ENCODE measurements at places on chromosomes 11 and 22. TPM values are rescaled to one million over a fixed set of nuclear protein-coding genes. Genes with fewer than 3 reads are reported as not detected.
A peak's percentile ranks its signal among the peaks of the same experiment; 100 is the strongest.

The VWA5A gene
- 57.2 TPM for total RNA-seq

The DDI1 gene
- not detected for total RNA-seq

The OR2AG1 gene
- total RNA-seq = not detected

The PHETA2 gene
- total RNA-seq = 10.4 TPM

GRCh38 chr11:8375932-8376331 lies 112.3 kb upstream of the LMO1 start:
- no peaks in the 10 kb centered on the region for H3K36me3 ChIP-seq
- no peak overlapping the region for H3K27ac ChIP-seq
- no peaks in the 10 kb centered on the region for H3K4me1 ChIP-seq
- H3K27me3 ChIP-seq = no peaks in the 10 kb centered on the region

GRCh38 chr11:16361108-16361865 lies 4.9 kb upstream of the SOX6 start:
- H3K4me1 ChIP-seq = no peaks in the 10 kb centered on the region
- no peak overlapping the region for H3K27ac ChIP-seq
- H3K27me3 ChIP-seq = no peaks in the 10 kb centered on the region
- H3K36me3 ChIP-seq = no peaks in the 10 kb centered on the region
- DNase-seq = peak; percentile 19
- no peak overlapping the region for H3K4me3 ChIP-seq

DNA sequence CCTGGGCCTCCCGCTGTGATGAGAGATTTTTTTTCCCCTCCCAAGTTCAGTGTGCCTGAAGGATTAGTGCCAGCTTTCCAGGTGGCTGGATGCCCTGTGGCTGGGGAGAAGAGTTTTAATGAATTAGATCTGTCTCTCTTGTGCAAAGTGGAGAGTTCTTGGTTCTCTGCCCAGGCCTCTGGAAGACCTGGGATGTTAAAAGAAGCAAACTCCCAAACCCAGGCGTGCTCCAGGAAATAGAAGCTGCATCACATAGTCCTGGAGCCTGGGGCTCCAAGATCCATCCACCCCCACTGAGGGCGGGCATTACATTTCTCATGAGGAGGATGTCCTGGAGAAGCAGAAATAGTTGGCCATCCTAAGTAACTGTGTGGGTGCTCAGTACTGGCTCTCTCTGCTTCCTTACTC lies 30.6 kb downstream of the SDHAF2 start:
- H3K27me3 ChIP-seq = no peaks in the 10 kb centered on the region
- no peak for DNase-seq
- H3K36me3 ChIP-seq = no peaks in the 10 kb centered on the region
- no peak overlapping the region for H3K27ac ChIP-seq
- H3K4me3 ChIP-seq = no peak overlapping the region

- no peak overlapping the region for H3K4me3 ChIP-seq
- DNase-seq = no peak
- no peaks in the 10 kb centered on the region for H3K36me3 ChIP-seq
- no peaks in the 10 kb centered on the region for H3K4me1 ChIP-seq
- H3K27ac ChIP-seq = no peak overlapping the region
These were observed 103.3 kb upstream of the B3GAT1 start for GRCh38 chr11:134515081-134515960.

DNA sequence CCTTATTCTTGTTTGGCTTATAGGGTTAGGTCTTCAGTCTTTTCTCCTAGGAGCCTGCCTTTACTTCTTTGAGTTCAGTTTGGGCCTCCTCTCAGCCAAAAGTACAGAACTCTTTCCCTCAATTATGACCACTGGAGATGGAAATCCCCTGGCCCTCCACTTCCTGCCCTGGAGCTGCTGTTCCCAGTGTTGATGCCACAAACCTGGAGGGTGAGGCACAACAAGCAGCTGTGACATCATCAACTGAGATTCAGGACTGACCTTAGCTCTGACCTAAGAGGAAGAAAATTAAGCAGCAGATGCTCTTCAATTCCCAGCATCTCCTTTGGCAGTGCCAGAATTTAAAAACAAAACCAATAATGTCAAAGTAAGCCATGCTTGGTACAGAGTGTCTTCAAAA lies 3.0 kb downstream of the ABTB2 start:
- DNase-seq = no peak
- peak overlapping the region; percentile 73 for H3K4me3 ChIP-seq
- peaks cover 5% of the 10 kb centered on the region for H3K4me1 ChIP-seq
- H3K27ac ChIP-seq = no peak overlapping the region
- H3K27me3 ChIP-seq = peaks cover 11% of the 10 kb centered on the region

DNA sequence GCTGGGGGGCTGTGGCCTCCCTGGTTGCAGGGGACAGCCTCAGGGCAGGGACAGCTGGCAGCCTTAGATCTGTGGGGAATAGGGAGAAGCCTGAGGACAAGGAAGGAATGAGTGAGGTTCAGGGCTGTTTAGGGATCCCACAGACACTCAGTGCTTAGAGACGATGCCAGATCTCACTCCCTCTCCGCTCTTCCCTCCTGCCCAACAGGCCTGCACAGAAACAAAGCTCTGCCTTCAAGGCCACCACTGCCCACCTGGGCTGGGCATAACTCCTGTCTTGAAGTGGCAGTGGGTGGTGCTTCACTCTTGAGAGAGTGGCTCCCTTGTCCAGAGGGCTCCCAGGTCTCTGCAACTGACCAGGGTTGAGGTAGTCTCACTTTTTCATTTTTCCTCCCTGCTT lies 13.1 kb upstream of the CENATAC start:
- DNase-seq = no peak
- no peaks in the 10 kb centered on the region for H3K4me1 ChIP-seq
- H3K36me3 ChIP-seq = no peaks in the 10 kb centered on the region
- no peak overlapping the region for H3K4me3 ChIP-seq
- no peaks in the 10 kb centered on the region for H3K27me3 ChIP-seq

- no peak for DNase-seq
- H3K36me3 ChIP-seq = no peaks in the 10 kb centered on the region
- H3K27me3 ChIP-seq = no peaks in the 10 kb centered on the region
- no peaks in the 10 kb centered on the region for H3K4me1 ChIP-seq
- no peak overlapping the region for H3K27ac ChIP-seq
These were observed 30.6 kb downstream of the KIRREL3 start for GRCh38 chr11:126969865-126970479.

GRCh38 chr11:16982809-16983208 lies 31.4 kb downstream of the PLEKHA7 start:
- no peak for DNase-seq
- no peak overlapping the region for H3K4me3 ChIP-seq
- no peaks in the 10 kb centered on the region for H3K36me3 ChIP-seq
- no peaks in the 10 kb centered on the region for H3K27me3 ChIP-seq
- peak overlapping the region; percentile 82 for H3K27ac ChIP-seq

DNA sequence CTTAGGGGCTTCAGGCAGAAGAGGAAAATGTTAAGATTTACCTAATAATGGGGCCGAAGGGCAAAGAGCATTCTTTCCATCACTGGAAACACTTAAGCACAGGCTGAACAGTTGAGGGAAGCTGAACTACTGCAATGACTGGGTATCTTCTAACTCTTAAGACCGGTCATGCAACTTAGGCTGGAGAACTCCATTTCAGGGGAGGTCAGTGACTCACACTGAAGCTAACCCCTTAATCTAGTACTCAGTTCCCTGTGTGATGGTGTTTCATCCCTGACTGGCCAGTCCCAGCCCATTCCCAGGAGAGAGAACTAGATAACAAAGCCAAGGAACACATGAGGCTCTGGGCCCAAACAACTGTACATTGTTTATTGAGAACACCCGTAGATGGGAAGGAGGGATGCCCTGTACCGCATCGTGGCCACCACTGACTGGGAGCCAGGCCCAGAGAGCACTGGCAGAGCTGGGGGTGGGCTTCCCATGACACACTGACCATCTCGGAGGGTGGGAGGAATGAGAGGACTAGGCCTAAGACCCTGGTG lies 10.5 kb downstream of the RPL27A start:
- peaks cover 6% of the 10 kb centered on the region for H3K36me3 ChIP-seq
- H3K27me3 ChIP-seq = no peaks in the 10 kb centered on the region
- peaks cover 2% of the 10 kb centered on the region for H3K4me1 ChIP-seq
- H3K27ac ChIP-seq = no peak overlapping the region
- no peak overlapping the region for H3K4me3 ChIP-seq

DNA sequence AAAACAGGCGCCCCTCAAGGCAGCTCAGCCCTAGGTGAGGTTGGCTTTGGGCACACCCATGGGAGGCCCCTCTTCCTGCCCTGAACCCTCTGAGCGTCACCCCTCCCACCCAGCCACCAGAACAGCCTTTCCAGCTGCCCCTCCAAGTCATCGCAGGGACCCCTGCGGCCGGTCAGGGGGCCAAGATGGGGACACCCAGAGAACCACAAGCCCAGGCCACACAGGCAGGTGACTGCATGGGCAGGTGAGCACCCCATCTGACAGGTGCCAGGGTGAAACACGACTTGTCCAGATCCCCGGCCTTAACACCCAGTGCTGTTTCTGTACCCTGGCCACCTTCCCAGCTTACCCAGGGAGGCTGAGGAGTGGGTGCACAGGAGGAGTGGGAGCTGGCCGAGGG lies 24.6 kb upstream of the GRAMD4 start:
- H3K4me3 ChIP-seq = no peak overlapping the region
- H3K4me1 ChIP-seq = peaks cover 16% of the 10 kb centered on the region

DNA sequence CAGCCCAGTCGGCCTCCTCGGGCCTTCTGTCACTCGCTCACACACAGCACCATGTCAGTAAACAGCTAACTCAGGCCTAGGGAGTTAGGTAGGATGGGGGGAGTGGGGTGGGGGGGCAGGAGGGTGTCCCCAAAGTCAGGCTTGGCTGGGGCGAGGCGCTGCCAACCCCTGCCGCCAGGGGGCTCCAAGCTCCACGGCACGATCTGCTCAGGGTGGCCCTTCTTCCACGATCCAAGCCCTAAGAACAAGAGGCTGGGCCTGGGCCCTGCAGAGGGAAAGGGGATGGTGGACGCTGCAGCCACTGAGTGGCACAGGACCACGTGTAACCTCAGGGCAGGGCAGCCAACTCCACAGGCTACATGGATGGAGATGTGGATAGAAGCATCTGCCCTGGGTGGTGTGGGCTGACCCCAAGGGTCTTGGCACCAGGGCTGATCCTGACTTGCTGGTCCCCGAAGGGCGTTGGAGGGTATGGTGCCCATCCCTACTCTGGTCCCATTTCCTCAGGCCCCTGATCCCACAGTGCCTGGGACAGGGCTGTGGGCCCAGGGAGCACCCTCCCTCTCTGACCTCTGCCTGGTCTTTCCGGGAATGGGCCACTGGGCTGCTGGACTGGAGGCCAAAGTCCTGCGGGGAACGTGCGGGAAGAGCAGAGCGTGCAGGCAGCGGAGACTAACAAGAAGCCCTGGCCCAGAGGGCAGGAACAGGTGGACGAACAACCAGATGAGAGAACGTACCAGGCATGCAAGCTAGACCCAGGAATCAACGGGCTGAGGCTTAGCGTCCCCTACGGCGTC lies 29.1 kb upstream of the TXNRD2 start:
- peak overlapping the region; percentile 88 for H3K27ac ChIP-seq
- H3K27me3 ChIP-seq = no peaks in the 10 kb centered on the region
- peaks cover 2% of the 10 kb centered on the region for H3K36me3 ChIP-seq

DNA sequence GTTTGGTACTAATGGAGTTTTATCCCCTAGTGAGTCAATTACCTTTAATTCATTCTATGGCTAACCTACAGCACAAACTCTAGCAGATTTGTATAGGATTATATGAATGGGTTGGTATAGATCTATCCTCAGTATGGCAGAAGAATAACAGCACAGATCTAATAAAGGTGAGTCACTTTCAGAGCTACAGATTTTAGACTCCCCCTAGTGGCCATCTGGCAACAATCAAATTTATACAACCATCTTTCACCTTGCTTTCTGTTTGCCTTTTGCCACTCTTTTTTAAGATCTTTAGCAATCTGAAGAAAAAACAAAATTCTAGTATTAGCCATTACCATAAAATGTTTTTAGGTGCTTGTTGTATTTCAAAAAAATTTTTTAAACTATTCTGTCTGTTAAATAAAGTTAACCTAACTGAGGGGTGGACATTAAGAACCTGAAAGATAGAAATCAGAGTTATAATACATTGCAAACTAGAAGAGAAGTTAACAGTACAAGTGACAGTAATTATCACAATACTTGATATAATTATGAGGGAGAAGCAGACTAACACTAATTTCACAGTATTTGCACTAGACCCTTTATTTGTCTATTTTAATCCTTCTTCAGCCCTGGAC lies 25.8 kb downstream of the DDIAS start:
- H3K27me3 ChIP-seq = no peaks in the 10 kb centered on the region
- H3K4me1 ChIP-seq = no peaks in the 10 kb centered on the region
- peak; percentile 31 for DNase-seq
- no peak overlapping the region for H3K4me3 ChIP-seq
- no peak overlapping the region for H3K27ac ChIP-seq

GRCh38 chr22:42648368-42649245 lies 585 bp downstream of the CYB5R3 start:
- DNase-seq = peak; percentile 76
- no peaks in the 10 kb centered on the region for H3K36me3 ChIP-seq
- peak overlapping the region; percentile 66 for H3K4me3 ChIP-seq
- H3K27me3 ChIP-seq = no peaks in the 10 kb centered on the region
- H3K27ac ChIP-seq = peak overlapping the region; percentile 81
- peaks cover 46% of the 10 kb centered on the region for H3K4me1 ChIP-seq

DNA sequence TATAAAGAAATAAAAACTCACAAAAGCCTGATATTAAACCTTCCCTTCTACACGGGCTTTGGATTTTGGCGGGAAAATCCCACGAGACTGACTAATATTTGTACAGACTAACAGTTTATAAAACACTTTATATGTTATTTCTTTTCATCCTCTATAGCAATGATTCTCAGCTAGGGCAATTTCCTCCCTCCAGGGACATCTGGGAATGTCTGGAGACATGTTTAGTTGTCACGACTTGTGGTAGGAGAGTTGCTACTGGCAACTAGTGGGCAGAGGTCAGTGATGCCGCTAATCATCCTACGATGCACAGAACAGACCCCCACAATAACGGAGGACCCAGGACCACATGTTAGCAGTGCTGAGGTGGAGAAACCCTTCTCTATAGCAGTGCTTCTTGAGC lies 304.8 kb upstream of the PITPNB start:
- H3K4me3 ChIP-seq = no peak overlapping the region
- no peak overlapping the region for H3K27ac ChIP-seq
- no peaks in the 10 kb centered on the region for H3K4me1 ChIP-seq
- no peak for DNase-seq

- no peaks in the 10 kb centered on the region for H3K36me3 ChIP-seq
- no peaks in the 10 kb centered on the region for H3K27me3 ChIP-seq
- H3K4me1 ChIP-seq = no peaks in the 10 kb centered on the region
- no peak for DNase-seq
- no peak overlapping the region for H3K27ac ChIP-seq
These were observed 113.9 kb downstream of the ARL14EP start for GRCh38 chr11:30436801-30437200.

GRCh38 chr22:44159221-44159620 lies 21.5 kb upstream of the PARVG start:
- H3K4me3 ChIP-seq = no peak overlapping the region

GRCh38 chr22:18931905-18932652 lies 4.0 kb downstream of the PRODH start:
- H3K4me3 ChIP-seq = no peak overlapping the region
- H3K36me3 ChIP-seq = no peaks in the 10 kb centered on the region
- H3K27ac ChIP-seq = no peak overlapping the region
- no peaks in the 10 kb centered on the region for H3K27me3 ChIP-seq
- no peak for DNase-seq

Data from kidney (tissue), 22 donors.